Thoracic aorta (tissue), 2 donors: ENCODE measurements at places on chromosomes 1 and 21. TPM values are rescaled to one million over a fixed set of nuclear protein-coding genes. Genes with fewer than 3 reads are reported as not detected.

MAN1A2 gene
- total RNA-seq = 48.7 TPM

DNA sequence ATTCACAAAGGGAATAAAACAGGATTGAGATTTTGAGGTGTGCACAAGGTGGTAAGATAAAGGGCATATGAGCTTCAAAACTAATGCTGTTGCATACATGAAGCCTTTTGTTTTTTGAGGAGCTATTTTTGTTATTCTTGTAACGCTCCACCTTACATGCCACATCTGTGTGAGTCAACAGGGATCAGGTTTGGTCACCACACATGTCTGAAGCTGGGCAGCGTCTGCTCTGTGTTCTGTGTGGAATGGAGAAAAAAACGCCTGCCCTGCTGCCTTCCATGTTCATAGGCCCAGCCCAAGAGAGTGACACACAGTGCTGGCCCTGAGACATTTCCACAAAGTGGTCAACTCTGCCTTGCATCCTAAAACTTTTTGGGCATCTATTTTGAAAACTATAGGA is 67.7 kb downstream of the MPZL1 start:
- H3K27me3 ChIP-seq = no peaks in the 10 kb centered on the region
- H3K4me1 ChIP-seq = no peaks in the 10 kb centered on the region
- DNase-seq = no peak
- H3K36me3 ChIP-seq = peaks cover 10% of the 10 kb centered on the region

GRCh38 chr1:97379387-97380075 is 541.3 kb downstream of the DPYD start:
- DNase-seq = no peak
- no peaks in the 10 kb centered on the region for H3K36me3 ChIP-seq
- H3K27ac ChIP-seq = no peak overlapping the region
- H3K4me3 ChIP-seq = no peak overlapping the region
- H3K4me1 ChIP-seq = peaks cover 9% of the 10 kb centered on the region
- no peaks in the 10 kb centered on the region for H3K27me3 ChIP-seq

DNA sequence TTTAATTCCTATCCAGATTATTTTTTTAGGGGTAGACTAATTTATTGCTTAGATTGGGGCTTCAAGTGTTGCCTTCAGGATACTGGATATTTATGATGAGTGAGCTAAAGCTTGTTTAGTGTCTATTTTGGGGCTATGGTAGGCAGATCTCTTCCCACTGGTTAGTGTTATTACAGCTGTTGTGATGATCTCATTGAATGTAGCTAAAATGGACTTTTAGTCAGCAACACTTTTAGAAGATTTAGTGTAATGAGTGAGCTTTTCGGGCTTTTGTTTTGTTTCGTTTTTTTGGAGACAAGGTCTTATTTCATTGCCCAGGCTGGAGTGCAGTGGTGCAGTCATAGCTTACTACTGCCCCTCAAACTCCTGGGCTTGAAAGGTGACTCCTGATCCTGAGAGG is 14.2 kb downstream of the THRAP3 start:
- no peak overlapping the region for H3K27ac ChIP-seq
- peaks cover 66% of the 10 kb centered on the region for H3K4me1 ChIP-seq
- DNase-seq = no peak
- peaks cover 6% of the 10 kb centered on the region for H3K36me3 ChIP-seq
- H3K4me3 ChIP-seq = no peak overlapping the region
